Forelimb muscle (tissue), 1 donor: ENCODE measurements at places on chromosomes 2 and 18. TPM values are rescaled to one million over a fixed set of nuclear protein-coding genes. Genes with fewer than 3 reads are reported as not detected.

DNA sequence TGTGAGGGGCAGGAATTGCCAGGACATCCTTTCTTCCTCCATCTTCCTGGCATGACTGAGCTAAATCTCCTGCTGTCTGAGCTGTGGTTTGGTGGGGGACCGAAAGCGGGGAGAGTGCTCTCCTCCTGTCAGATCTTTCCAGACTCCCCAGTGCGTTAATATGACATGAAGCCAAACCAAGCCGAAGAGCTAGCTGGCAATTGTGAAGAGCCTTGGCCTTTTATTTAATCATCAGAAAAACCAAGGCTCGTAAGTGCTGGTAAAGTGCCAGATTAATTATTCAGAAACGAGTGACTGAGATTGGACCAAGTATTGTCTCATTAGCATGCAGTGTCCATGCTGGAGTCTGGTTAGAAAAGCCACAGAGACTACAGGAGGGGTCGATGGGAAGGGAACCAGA lies 14.5 kb upstream of the LRPPRC start:
- no peak for DNase-seq

Gene POTEJ
- polyA plus RNA-seq: 0.06 TPM

Gene OSGEPL1
- polyA plus RNA-seq: 12.5 TPM

Gene ADCYAP1
- polyA plus RNA-seq: 0.34 TPM

GRCh38 chr2:99285526-99285925 lies 15.5 kb downstream of the LYG1 start:
- DNase-seq: no peak

Gene AKAIN1
- polyA plus RNA-seq: not detected

- DNase-seq: no peak
Observed at GRCh38 chr18:78496079-78496478, 483.5 kb upstream of the SALL3 start.

DNA sequence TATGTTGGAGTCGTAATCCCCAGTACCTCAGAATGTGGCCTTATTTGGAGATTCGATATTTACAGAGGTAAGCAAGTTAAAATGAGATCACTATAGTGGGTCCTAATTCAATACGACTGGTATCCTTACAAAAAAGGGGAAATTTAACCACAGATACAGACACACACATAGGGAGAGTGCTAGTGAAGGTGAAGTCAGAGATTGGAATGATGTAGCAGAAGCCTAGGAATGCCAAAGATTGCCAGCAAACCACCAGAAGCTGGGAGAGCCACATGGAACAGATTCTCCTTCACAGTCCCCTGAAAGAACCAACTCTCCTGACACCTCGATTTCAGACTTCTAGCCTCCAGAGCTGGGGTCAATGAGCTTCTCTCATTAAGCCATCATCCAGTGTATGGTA lies 17.7 kb upstream of the ACTR3 start:
- DNase-seq: no peak

Gene TMEM214
- polyA plus RNA-seq: 68.0 TPM

Gene PMAIP1
- 53.9 TPM for polyA plus RNA-seq

DNA sequence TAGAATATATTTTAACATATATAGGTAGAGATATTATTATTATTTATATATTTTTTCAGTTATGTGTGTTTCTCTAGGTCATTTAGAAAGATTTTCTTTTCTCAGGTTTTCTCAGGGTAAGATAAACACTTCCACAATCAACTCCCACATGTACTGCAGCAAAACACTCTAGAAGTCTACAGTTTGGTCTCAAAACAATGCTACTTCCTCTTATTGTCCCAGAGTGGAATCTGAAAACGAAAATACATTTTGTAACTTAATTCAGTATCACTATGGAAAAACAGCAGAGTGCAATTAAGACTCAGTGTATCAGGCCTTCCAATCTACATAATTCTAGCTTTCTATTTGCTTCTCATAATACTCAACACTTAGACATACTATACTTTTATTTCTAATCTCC lies 190.1 kb upstream of the SLC35G4 start:
- DNase-seq: no peak

DNA sequence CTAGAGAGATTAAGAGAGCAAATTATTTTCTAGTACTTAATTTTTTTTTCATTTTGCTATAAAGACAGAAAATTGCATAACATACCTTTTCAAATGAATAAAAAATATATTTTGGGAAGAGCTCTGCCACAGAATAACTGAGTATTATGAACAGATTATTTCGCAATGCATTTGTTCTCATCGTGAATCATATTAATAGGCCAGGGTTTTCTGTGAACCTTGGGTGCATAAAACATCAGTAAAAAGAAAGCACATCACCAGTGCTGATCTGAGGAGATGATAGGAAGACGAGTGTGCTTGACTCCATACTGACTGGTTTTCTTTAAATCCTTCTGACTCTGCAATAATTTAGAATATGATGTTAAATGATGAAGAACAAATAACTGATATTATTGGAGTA lies 409.1 kb downstream of the CPS1 start:
- no peak for DNase-seq

DNA sequence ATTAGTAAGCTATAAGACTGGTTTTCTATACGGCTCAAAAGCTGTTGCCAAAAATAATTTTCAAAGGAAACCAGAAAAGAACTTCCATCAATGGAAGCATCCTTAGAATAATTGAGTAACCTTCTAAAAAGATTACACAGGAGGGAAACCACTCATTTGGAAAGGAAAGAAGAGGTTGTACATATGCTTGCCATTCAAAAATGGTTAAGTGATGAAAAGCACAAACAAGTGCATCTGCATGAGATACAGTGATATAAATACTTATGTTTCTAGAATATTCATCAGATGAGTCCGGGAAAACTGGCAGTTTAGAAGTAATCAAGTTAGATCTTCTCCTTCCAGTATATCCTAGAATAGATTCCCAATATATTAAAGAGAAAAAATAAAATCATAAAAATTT lies 20.1 kb upstream of the SMAD2 start:
- DNase-seq: no peak

DNA sequence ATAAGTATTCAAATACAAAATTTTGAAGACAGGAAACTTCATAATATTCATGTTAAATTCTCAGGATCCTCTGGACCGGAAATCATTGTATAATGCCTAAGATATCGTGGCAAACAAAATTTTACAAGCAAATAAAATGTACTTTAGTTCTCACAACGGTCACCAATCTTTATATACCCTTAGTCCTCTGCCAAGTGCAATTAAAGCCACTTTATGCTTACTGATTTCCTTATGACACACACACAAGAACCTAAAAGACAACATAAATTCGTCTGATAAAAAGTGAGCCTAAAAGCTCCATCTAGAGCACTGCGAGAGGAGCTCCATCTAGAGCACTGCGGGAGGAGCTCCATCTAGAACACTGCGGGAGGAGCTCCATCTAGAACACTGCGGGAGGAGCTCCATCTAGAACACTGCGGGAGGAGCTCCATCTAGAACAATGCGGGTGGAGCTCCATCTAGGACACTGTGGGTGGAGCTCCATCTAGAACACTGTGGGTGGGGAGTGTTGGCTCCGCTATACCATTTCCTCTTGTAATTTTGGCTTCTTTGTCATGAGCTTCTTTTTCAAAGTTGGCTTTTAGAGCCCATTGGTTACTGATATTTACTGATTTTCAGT lies 15.9 kb downstream of the ATP8B1 start:
- DNase-seq: no peak

Gene CCDC68
- polyA plus RNA-seq: 0.39 TPM

DNA sequence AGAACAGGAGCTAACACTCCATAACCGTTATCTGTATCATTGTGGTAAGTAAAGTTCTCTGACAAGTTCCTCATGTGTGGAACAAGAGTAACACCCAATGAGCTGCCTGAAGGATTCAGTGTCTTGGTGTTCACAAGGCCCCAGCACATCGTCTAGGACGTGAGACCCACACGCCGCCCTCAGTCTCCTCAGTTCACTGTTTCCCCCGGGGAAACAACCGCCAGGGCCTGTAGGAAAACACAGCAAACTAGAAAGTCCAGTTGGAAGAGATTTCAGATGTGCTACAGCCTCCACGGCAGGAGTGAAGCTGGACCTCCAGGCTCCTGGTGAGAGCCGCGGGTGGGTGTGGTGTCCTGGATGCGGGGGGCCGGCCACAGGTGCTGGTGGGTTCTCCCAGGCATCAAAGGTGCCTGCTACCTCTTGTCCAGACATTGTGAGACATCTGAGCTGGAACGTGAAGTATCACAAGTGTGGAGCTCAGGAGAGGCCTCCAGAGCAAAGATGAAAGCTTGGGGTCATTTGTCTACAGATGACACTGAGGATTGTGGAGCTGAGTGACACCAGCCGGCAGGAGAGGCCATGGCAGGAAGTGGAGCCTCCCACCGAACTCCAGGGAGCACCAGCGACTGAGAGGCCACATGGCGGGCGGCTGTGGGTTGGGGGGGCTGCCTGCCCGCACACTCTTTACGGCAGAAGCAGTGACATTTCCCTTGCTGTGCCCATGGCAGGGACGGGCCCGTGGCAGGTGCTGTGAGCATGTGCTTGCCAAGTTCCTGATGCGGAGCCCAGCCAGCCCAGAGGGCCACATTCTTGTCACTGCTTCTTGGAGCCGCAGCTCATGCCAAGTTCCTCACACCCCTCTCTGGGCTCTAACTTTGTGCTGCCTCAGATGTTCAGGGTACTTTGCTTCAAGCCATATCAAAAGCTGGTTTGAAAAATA lies 131.2 kb downstream of the TMEM18 start:
- no peak for DNase-seq

Gene CFAP65
- polyA plus RNA-seq: not detected

GRCh38 chr2:1432726-1433125 lies 19.5 kb downstream of the TPO start:
- no peak for DNase-seq

DNA sequence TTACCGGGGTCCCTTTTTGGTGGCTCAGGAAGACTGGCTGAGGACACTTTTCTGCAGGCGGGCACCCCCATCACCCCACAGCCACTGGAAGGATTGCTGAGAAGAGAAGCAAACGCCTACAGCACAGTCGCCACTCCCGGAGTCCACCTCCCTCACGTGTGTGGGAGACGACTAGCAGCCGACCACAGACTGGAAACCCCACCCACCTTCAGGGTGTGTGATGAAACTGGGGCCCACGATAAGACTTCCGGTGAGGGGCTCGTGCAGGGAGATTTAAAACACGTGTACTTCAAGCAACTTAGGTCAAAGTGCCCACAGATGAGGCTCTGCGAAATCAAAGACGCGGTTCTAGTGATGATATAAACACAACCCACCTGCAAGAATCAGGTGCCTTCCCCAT lies 26.3 kb downstream of the MBP start:
- no peak for DNase-seq

Gene LAPTM4A
- polyA plus RNA-seq: 322 TPM

GRCh38 chr2:21498016-21498415 lies 374.2 kb downstream of the TDRD15 start:
- no peak for DNase-seq

DNA sequence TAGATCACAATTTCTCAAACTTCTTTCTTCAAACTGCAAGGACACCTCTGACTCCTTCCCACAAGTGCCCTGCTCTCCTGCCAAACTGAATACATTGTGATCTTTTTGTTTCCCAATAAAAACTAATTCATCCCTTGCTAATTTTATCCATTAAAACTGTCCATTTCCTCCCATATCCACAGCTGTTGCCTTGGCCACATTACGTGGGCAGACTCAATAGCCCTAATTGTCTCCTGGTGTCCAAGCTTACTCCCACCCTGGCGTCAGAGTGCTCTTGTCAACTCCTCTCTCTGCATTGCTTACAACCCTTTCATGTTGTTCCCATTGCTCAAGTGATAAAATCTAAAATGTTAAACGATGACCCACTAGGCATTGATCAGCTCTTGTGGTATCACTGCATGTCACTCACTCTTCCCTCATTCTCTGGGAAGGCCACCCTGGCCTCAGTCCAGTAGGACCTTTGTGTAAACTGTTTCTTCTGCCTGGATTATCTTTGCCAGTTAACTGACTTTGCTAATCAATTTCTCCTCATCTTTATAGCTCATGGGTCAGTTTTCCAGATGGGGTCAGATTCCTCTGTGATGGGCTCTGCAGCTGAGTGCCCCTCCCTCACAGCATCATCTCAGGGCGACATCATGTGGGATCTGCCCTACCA lies 525.0 kb downstream of the SLC4A3 start:
- no peak for DNase-seq

Gene ADGRF3
- 0.16 TPM for polyA plus RNA-seq

DNA sequence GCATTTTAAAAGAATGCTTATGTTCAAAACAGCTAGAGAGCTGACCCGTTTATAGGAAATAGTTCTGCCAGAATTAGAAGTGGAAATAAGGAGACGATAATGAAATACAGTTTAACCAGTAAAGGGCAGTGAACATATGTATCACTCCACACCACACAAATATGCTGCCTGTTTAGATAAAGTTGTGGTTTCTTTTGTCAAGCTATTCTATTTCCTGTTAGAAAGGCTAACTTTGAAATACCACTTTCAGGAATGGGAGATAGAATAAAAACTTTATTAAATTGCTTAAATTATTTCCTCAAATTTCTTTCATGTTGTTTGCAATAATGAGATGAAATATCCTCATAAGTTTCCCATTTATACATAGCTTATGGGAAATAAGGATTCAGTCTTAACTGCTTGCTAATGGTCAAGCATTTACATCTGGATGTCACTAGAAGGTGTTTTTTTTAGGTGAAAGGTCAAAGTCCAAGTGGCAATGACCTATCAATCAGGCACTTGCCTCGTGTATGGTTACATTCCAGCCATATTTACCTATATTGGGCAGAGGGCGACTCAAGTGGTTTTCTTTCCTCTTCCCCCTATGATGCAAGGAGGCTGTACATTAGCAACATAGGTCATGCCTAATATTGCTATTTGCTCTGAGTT lies 148.9 kb downstream of the ZEB2 start:
- no peak for DNase-seq

Gene ZAP70
- 3.4 TPM for polyA plus RNA-seq

- DNase-seq: no peak
Observed at GRCh38 chr2:163157411-163157810, 318.8 kb upstream of the KCNH7 start.

Gene SLC11A1
- polyA plus RNA-seq: 0.37 TPM

Gene GPAT2
- polyA plus RNA-seq: 5.6 TPM

Gene CTAGE1
- not detected for polyA plus RNA-seq

Gene ASB18
- 8.3 TPM for polyA plus RNA-seq

GRCh38 chr2:102049756-102050443 lies 58.1 kb downstream of the IL1R2 start:
- DNase-seq: no peak

DNA sequence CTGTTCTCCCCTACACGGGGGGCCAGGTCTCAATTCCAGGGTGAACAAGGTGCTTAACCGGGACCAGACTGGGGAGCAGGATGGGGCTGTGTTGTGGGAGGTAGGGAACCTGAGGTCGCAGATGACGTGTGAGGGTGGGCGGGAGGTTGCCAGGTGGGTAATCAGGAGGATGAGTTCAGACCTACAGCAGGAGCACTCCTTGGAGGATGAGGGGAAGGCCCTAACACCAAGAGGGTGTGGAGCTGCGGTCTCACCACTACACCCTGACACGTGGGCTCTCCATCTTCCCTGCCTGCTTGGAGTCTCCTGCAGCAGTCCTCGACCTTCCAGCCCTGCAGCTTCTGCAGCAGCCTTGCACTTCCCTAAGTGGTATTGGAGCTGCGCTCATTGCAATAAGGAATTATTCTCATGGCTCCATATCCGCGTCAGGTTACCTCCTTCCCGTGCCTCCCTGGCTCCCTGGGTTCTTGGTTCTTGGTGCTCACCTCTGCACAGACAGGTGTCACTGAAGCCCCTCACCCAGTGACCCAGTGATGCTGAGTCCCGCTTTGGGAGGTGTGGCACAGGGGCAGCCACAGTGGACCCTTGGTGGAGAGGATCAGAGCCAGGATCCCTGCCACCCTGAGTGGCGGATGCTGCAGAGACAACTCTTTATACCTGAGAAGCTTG lies 15.5 kb downstream of the SH3BP4 start:
- no peak for DNase-seq

Gene ABCG8
- 0.09 TPM for polyA plus RNA-seq
